Activated T-helper 9 cell treated with anti-CD3 and anti-CD28 coated beads, Interleukin-2, amount 50 U/mL, for 16 hours (primary cell): ENCODE measurements at places on chromosomes 1 and 21.

DNA sequence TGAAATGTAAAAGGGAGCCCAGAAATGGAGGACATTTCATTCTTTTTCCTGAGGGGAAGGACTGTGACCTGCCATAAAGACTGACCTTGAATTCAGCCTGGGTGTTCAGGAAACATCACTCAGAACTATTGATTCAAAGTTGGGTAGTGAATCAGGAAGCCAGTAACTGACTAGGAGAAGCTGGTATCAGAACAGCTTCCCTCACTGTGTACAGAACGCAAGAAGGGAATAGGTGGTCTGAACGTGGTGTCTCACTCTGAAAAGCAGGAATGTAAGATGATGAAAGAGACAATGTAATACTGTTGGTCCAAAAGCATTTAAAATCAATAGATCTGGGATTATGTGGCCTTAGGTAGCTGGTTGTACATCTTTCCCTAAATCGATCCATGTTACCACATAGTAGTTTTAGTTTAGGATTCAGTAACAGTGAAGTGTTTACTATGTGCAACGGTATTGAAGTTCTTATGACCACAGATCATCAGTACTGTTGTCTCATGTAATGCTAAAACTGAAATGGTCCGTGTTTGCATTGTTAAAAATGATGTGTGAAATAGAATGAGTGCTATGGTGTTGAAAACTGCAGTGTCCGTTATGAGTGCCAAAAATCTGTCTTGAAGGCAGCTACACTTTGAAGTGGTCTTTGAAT, 2.9 kb downstream of the RGS2 start:
- no peak for DNase-seq

GRCh38 chr1:114196992-114197907, 43.6 kb upstream of the SYT6 start:
- DNase-seq = no peak

DNA sequence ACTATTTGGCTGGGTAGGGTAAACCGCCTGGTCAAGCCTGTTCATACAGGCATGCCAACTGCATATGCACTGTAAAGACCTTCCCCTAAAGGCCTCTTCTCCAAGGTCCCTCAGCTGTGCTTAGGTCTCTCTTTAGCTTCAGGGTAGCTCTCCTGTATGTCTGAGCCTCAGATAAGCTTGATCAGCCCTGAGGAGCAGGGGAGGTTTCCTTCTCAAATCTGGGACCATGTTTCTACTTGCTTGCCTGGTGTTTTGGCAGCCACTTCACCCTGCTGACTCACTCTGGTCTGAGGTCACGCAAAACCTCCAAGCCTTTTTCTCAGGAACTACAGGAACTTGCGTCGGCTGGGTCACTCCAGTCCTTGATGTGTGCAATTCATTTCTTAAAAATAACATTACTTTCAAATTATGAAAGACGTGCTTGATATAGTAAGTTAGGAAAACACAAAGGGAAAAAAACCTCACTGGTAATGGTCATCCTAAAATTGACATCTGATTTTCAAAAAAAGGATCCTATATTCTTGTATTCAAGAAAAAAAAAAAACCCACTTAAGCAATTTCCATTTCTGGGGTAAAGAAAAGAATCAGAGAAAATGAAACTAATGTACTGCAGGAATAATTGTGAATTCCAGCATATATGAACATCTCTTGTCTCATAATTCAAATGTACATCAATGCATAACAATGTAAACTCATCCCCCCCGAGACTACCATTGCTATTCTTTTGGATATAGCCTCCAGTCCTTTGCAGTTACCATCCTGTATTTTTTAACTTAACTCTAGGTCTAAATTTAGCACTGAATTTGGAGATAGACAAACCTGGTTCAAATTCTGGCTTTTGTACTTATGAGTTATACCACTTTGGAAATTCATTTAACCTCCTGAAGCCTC, 24.8 kb upstream of the RNF19B start:
- DNase-seq = no peak

GRCh38 chr1:211735208-211736170, 60.1 kb upstream of the NEK2 start:
- no peak for DNase-seq

GRCh38 chr1:158112994-158113758, 67.5 kb upstream of the CD1D start:
- no peak for DNase-seq
